DMS79 treated with DMSO at 0.1 percent for 48 hours (cell line): ENCODE measurements at places on chromosomes 11 and 22.

GRCh38 chr22:20101638-20102037, 14.3 kb upstream of the RANBP1 start:
- DNase-seq: no peak

- no peak for DNase-seq
Observed at GRCh38 chr11:86804951-86805350, 4.6 kb downstream of the PRSS23 start.

- no peak for DNase-seq
Observed at GRCh38 chr11:123594188-123594901, 60.1 kb downstream of the SCN3B start.

DNA sequence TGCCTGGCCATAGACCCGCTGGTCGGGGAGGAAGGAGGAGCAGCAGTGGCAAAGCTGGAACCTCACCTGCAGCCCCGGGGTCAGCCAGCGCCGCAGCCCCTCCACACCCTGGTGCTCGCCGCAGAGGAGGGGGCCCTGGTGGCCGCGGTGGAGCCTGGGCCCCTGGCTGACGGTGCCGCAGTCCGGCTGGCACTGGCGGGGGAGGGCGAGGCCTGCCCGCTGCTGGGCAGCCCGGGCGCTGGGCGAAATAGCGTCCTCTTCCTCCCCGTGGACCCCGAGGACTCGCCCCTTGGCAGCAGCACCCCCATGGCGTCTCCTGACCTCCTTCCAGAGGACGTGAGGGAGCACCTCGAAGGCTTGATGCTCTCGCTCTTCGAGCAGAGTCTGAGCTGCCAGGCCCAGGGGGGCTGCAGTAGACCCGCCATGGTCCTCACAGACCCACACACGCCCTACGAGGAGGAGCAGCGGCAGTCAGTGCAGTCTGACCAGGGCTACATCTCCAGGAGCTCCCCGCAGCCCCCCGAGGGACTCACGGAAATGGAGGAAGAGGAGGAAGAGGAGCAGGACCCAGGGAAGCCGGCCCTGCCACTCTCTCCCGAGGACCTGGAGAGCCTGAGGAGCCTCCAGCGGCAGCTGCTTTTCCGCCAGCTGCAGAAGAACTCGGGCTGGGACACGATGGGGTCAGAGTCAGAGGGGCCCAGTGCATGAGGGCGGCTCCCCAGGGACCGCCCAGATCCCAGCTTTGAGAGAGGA, 11.9 kb downstream of the TMEM121B start:
- no peak for DNase-seq

DNA sequence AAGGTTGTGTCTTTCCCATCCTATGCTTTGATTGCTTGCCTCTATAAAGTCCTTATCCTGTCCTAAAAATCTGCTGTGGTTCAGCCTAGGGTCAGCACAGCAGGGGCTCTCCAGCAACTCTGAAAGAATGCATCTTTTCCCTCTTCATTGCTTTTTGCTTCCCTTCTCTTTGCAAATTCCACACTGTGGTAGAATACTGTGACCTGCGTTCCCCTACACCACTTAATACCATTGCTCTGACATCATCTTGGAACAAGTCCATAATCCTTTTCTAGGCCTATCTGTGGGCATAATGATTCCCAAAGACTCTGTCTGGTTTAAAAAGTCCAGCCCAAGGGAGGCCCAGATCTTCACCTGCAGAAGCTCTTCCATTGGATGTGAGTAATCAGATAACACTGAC, 177.7 kb downstream of the NAV2 start:
- no peak for DNase-seq
